ENCODE measurements at places on chromosomes 5 and 9. TPM values are rescaled to one million over a fixed set of nuclear protein-coding genes. Genes with fewer than 3 reads are reported as not detected.

Gene ADGRD2
- total RNA-seq: 1.5 TPM

Gene GABRB2
- total RNA-seq: 63.2 TPM

GRCh38 chr9:125038166-125038565, 97.3 kb upstream of the GOLGA1 start:
- no peak for DNase-seq

- DNase-seq: no peak
Observed at GRCh38 chr5:86862093-86862492, 244.4 kb downstream of the COX7C start.

- DNase-seq: no peak
Observed at GRCh38 chr9:76737154-76737902, 26.9 kb upstream of the PCA3 start.

DNA sequence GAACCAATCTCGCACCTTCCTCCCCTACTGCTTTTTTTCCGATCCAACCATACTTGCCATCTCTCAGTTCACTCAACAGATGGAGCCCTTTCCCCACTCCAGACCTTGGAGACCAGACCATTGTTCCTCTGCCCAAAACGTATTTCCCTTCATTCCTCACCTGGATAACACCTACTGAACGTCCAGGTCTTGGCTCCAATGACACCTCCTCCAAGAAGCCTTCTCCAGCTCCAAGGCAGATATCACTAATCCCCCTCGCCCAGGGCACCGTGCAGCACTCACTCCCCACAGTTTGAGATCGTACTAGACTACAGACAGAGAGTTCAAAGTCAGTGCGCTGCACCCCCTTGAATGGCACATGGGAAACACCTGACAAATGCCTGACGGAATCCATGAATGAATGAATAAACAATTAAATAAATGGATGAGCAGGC, 47.1 kb upstream of the AKNA start:
- peak; percentile 60 for DNase-seq

DNA sequence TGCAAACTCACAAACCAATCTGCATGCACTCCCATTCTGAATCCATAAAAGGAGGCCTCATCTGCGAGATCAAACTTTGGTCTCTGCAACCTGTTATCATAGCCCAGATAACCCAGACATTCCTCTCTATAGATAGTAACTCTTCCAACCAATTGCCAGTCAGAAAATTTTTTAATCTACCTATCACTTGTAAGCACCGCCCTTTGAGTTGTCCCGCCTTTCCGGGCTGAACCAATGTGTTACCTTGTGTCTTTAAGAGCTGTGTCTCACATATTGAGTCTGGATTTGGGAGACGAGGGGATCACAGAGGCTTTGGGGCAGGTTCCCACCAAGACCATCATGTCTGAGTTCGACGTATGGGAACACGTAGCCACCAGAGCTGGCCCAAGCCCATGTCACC, 91.1 kb upstream of the PPP1R26 start:
- no peak for DNase-seq

GRCh38 chr5:80275347-80275746, 19.5 kb upstream of the SERINC5 start:
- no peak for DNase-seq

Measured in cerebellum (tissue), 4 donors.